Breast epithelium (tissue), 4 donors: ENCODE measurements at places on chromosomes 6 and 20.

GRCh38 chr6:136408204-136408603, 118.6 kb upstream of the BCLAF1 start:
- H3K36me3 ChIP-seq: no peaks in the 10 kb centered on the region
- H3K4me3 ChIP-seq: no peak overlapping the region
- no peak for DNase-seq

- H3K36me3 ChIP-seq: no peaks in the 10 kb centered on the region
- H3K27me3 ChIP-seq: no peaks in the 10 kb centered on the region
- DNase-seq: no peak
These were observed 616.4 kb upstream of the ARID1B start for GRCh38 chr6:156160795-156161165.

- H3K4me1 ChIP-seq: no peaks in the 10 kb centered on the region
- no peaks in the 10 kb centered on the region for H3K27me3 ChIP-seq
- no peak overlapping the region for H3K4me3 ChIP-seq
- no peak overlapping the region for H3K27ac ChIP-seq
- no peak for DNase-seq
- H3K36me3 ChIP-seq: no peaks in the 10 kb centered on the region
These were observed 132.4 kb upstream of the RGS17 start for GRCh38 chr6:153263489-153263888.

DNA sequence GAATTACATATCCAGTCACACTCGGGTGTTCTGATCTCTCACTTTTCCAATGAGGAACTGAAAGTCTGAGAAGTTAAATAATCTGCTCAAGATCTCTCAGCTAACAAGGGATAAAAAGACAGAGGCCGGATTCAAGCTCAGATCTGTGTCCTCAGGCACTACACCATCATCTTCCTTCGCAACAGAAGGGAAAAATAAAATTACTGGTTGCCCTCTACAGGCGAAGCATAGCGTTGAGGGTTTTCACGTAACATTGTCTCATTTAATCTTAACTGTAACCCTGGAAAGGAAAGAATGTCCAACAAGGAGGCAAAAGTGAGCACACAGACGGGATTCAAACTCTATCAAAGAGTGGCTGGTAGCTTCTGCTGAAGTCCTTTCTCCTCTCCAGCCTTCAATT, 67.8 kb upstream of the ANKEF1 start:
- DNase-seq: no peak
- H3K36me3 ChIP-seq: no peaks in the 10 kb centered on the region
- no peaks in the 10 kb centered on the region for H3K4me1 ChIP-seq

DNA sequence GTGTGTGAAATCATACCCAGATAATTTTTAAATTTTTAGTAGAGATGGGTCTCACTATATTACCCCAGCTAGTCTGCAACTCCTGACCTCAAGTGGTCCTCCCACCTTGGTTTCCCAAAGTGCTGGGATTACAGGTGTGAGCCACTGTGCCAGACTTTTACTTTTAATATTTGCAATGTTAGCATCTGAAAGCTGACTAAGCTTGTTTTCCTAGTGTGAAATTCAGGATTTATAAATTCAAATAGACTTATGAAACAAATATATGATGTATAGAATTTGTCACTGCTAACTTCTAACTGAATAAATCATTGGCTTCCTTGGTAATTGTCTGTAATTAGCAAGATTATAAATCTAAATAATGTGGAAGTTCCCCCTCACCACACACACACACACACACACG, 58.8 kb upstream of the SLC22A23 start:
- H3K27ac ChIP-seq: no peak overlapping the region
- no peaks in the 10 kb centered on the region for H3K36me3 ChIP-seq
- peaks cover 6% of the 10 kb centered on the region for H3K4me1 ChIP-seq
- no peak for DNase-seq
- no peak overlapping the region for H3K4me3 ChIP-seq
- H3K27me3 ChIP-seq: no peaks in the 10 kb centered on the region

DNA sequence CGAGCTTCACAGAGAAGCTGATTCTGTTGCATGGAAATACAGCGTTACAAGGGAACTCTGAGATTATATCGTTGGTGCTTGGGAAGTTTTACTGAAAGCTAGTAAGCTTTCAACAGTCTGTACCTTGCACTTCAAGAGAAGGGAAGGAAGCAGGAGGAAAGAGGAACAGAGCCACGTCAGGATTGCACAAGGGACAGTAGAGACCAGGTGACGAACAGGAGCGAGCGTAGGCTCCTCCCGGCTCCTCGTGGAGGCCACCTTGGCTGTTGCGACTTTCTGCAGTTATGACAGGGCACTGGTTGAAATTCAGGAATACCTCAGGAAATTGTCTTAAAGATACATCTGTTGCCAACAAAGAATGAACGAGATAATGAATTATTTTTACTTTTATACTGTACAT, 18.8 kb downstream of the RTF2 start:
- DNase-seq: no peak
- H3K4me3 ChIP-seq: no peak overlapping the region
- H3K36me3 ChIP-seq: peaks cover 6% of the 10 kb centered on the region
- H3K27me3 ChIP-seq: no peaks in the 10 kb centered on the region

GRCh38 chr6:6495851-6496250, 92.7 kb upstream of the LY86 start:
- H3K4me3 ChIP-seq: no peak overlapping the region
- H3K4me1 ChIP-seq: no peaks in the 10 kb centered on the region
- H3K27me3 ChIP-seq: no peaks in the 10 kb centered on the region

DNA sequence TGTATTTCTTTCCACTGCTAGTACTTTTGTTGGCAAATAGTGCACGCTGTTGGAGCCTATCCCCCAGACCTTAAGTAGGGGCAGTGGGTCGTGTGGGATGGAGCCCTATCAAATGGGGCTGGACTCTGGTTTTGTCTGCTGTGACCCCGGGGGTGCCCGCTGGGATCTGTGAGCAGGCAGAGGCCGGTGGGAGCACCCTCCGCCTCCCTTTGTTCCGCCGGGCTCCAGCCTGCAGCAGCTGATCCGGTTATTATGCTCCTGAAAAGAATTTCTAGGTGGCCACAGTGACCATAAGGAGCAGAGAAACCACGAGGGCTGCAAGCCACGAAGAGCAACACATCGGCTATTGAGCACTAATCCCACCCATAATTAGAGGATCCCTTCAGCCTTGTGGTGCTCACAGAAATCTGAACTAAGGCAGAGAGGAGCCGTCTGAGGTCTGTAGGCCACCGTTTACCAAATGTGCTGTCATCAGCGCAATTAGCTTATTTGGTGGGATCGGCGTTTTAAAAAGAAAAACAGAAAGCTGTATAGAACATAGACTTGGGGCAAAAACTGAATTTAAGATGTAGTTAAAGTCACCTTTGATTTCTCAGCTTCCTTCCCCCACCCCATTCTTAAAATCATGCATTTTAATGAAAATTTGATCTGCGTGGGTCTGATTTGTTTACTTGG, 598.3 kb upstream of the JAG1 start:
- DNase-seq: no peak
- no peak overlapping the region for H3K4me3 ChIP-seq
- no peaks in the 10 kb centered on the region for H3K4me1 ChIP-seq
- H3K27ac ChIP-seq: no peak overlapping the region

GRCh38 chr20:1577906-1578305, 20.4 kb upstream of the SIRPD start:
- no peaks in the 10 kb centered on the region for H3K36me3 ChIP-seq
- H3K4me1 ChIP-seq: no peaks in the 10 kb centered on the region
- H3K27me3 ChIP-seq: no peaks in the 10 kb centered on the region
- no peak for DNase-seq
- no peak overlapping the region for H3K4me3 ChIP-seq

DNA sequence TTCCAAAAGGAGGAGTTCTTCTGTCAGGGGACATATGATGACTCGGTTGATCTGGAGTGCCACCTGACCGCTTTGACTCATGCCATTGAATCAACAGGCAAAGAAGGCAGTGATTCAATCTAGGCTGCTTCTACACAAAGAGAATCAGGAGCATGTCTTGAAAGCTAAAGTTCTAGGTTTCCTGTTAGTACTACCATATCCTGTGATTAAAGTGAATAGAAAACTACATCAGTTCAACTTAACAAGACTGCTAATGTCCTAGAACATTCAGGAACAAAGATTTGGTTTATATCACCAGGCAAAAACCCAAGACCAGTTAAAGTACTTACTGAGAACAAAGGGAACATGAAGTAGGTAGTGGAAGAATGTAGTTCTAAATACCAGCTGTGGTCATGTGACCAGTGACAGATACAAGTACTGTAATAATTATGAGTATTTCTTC, 216.8 kb upstream of the SGK1 start:
- no peaks in the 10 kb centered on the region for H3K27me3 ChIP-seq
- DNase-seq: no peak
- H3K27ac ChIP-seq: peak overlapping the region; percentile 28

- no peaks in the 10 kb centered on the region for H3K36me3 ChIP-seq
- no peak overlapping the region for H3K27ac ChIP-seq
- H3K27me3 ChIP-seq: no peaks in the 10 kb centered on the region
- H3K4me1 ChIP-seq: no peaks in the 10 kb centered on the region
- DNase-seq: no peak
- no peak overlapping the region for H3K4me3 ChIP-seq
These were observed 90.4 kb downstream of the SLC23A2 start for GRCh38 chr20:4910951-4911350.

DNA sequence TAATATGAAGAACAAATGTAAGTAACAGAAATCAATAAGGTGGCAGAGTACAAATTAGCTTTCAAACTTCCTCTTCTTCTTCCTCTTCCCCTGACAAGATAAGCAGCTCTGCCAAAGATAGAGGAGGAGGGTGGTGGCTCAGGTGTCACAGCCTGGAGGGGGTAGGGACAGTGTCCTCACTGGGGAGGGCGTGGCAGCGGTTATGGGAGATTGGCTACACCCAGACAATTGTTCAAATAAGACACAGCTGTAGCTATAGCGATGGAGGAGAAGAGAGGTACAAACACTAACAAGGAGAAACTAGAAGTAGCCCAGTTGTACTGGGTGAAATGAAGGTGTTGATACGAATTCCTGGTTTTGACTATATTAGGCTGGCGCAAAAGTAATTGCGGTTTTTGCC, 198.5 kb downstream of the TBXT start:
- H3K27ac ChIP-seq: no peak overlapping the region
- no peaks in the 10 kb centered on the region for H3K36me3 ChIP-seq
- H3K4me3 ChIP-seq: no peak overlapping the region
- no peak for DNase-seq
- no peaks in the 10 kb centered on the region for H3K27me3 ChIP-seq

- no peaks in the 10 kb centered on the region for H3K4me1 ChIP-seq
- no peak for DNase-seq
- H3K27ac ChIP-seq: no peak overlapping the region
- no peaks in the 10 kb centered on the region for H3K36me3 ChIP-seq
- no peaks in the 10 kb centered on the region for H3K27me3 ChIP-seq
These were observed 43.3 kb upstream of the CLIC5 start for GRCh38 chr6:46058951-46059350.

DNA sequence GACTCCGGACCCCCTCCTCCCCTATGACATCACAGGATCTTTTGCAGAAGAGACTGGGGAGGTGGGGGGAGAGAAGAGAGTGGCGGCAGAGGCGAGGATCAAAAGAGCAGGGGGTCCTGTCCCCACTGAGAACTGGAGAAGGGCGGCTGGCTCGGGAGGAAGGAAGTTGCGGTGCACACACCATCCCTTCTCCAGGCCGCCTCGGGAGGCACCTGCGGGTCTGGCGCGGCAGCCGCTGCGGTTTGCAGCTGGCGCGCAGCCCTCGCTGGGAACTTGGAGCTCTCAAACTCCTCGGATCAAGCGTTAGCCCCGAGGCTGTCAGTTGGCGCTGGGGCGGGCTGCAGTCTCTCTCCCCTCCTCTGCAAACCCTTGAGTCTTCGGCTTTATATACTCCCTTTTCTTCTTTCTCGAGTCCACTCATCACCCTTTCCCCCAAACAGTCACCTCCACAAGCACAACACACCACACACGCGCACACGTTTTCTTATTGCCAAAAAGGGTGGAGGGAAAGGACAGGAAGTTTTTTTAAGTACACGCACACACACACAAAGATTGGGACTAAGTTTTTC, 180.7 kb downstream of the TBXT start:
- H3K36me3 ChIP-seq: no peaks in the 10 kb centered on the region
- no peaks in the 10 kb centered on the region for H3K4me1 ChIP-seq
- peaks cover 48% of the 10 kb centered on the region for H3K27me3 ChIP-seq

GRCh38 chr6:41257369-41258195, 28.9 kb downstream of the TREM1 start:
- H3K36me3 ChIP-seq: no peaks in the 10 kb centered on the region
- H3K4me1 ChIP-seq: no peaks in the 10 kb centered on the region
- no peaks in the 10 kb centered on the region for H3K27me3 ChIP-seq
- no peak overlapping the region for H3K27ac ChIP-seq

- no peaks in the 10 kb centered on the region for H3K27me3 ChIP-seq
- H3K36me3 ChIP-seq: no peaks in the 10 kb centered on the region
- H3K4me1 ChIP-seq: no peaks in the 10 kb centered on the region
- H3K4me3 ChIP-seq: no peak overlapping the region
These were observed 292.1 kb downstream of the QKI start for GRCh38 chr6:163706500-163707087.

- no peak overlapping the region for H3K4me3 ChIP-seq
- H3K27me3 ChIP-seq: no peaks in the 10 kb centered on the region
- H3K36me3 ChIP-seq: no peaks in the 10 kb centered on the region
- no peak for DNase-seq
- no peak overlapping the region for H3K27ac ChIP-seq
- no peaks in the 10 kb centered on the region for H3K4me1 ChIP-seq
These were observed 164.0 kb upstream of the RUNX2 start for GRCh38 chr6:45163952-45164766.

DNA sequence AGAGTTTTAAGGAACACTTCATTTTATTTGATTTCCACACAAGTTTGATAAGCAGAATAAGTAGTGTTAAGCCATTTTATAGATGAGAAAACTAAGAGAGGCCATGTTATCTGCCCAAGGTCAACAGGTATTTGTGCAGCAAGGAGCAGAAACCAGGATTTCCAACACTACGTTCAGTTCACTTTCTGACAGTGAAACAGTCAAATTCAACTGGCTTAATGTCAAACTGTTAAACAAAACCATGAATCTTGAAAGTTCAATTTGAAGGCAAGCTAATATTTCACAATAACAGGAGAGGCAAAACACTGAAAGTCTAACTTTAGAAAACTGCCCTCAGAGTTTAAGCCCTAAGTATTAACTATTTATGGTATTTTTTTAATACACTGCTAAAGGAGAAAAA, 32.6 kb downstream of the DTNBP1 start:
- no peaks in the 10 kb centered on the region for H3K4me1 ChIP-seq
- H3K36me3 ChIP-seq: no peaks in the 10 kb centered on the region
- H3K27me3 ChIP-seq: no peaks in the 10 kb centered on the region
- H3K4me3 ChIP-seq: no peak overlapping the region

DNA sequence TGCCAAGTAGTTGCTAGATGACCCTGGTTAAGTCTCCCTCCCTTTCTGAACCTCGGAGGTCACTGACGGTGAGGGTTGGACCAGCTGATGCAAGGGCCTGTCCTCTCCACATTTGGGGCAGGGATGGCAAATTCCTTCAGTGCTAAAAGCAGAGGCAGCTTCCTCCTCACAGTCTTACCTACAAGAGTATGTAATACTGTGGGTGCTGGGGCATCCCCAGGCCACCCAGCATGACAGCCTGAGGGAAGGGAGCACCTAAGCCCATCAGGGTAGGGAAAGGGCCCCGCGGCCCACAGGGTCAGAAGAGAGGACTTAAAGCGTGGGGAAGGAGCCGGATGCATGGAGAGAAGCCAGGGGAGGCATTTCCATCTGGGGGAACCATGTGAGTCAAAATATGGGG, 38.0 kb downstream of the TGM3 start:
- no peaks in the 10 kb centered on the region for H3K27me3 ChIP-seq
- no peaks in the 10 kb centered on the region for H3K4me1 ChIP-seq
- no peak for DNase-seq
- H3K36me3 ChIP-seq: no peaks in the 10 kb centered on the region

- H3K4me1 ChIP-seq: no peaks in the 10 kb centered on the region
- H3K36me3 ChIP-seq: no peaks in the 10 kb centered on the region
- DNase-seq: no peak
- no peak overlapping the region for H3K27ac ChIP-seq
These were observed 20.1 kb downstream of the ZNF831 start for GRCh38 chr20:59183751-59184150.
